Diencephalon (tissue), 1 donor: ENCODE measurements at places on chromosomes 2 and 18. TPM values are rescaled to one million over a fixed set of nuclear protein-coding genes. Genes with fewer than 3 reads are reported as not detected.

CYB5A gene
- total RNA-seq, result 23.5 TPM

LYG1 gene
- total RNA-seq, result 0.46 TPM

DSG1 gene
- total RNA-seq, result 0.23 TPM

DPYSL5 gene
- total RNA-seq, result 181 TPM
